ENCODE measurements at places on chromosomes 6 and 20. TPM values are rescaled to one million over a fixed set of nuclear protein-coding genes. Genes with fewer than 3 reads are reported as not detected.

The SLC35F1 gene
- not detected for total RNA-seq

- H3K36me3 ChIP-seq, result no peaks in the 10 kb centered on the region
- no peak overlapping the region for H3K4me3 ChIP-seq
- H3K27me3 ChIP-seq, result peaks cover 4% of the 10 kb centered on the region
These were observed 17.4 kb downstream of the SLC17A9 start for GRCh38 chr20:62969939-62970306.

The KCNK16 gene
- total RNA-seq, result not detected

GRCh38 chr6:34508425-34508824 is 42.5 kb downstream of the PACSIN1 start:
- H3K4me1 ChIP-seq, result no peaks in the 10 kb centered on the region
- H3K27me3 ChIP-seq, result no peaks in the 10 kb centered on the region
- H3K4me3 ChIP-seq, result no peak overlapping the region
- no peaks in the 10 kb centered on the region for H3K36me3 ChIP-seq
- H3K27ac ChIP-seq, result no peak overlapping the region

GRCh38 chr20:48750941-48751635 is 76.7 kb downstream of the PREX1 start:
- H3K27me3 ChIP-seq, result no peaks in the 10 kb centered on the region
- peak overlapping the region; percentile 56 for H3K27ac ChIP-seq
- H3K4me1 ChIP-seq, result peaks cover 64% of the 10 kb centered on the region
- H3K4me3 ChIP-seq, result peak overlapping the region; percentile 16
- peaks cover 40% of the 10 kb centered on the region for H3K36me3 ChIP-seq

GRCh38 chr6:137763886-137764285 is 103.2 kb upstream of the TNFAIP3 start:
- no peaks in the 10 kb centered on the region for H3K27me3 ChIP-seq
- H3K27ac ChIP-seq, result no peak overlapping the region
- peaks cover 13% of the 10 kb centered on the region for H3K4me1 ChIP-seq

The C20orf144 gene
- total RNA-seq, result not detected

DNA sequence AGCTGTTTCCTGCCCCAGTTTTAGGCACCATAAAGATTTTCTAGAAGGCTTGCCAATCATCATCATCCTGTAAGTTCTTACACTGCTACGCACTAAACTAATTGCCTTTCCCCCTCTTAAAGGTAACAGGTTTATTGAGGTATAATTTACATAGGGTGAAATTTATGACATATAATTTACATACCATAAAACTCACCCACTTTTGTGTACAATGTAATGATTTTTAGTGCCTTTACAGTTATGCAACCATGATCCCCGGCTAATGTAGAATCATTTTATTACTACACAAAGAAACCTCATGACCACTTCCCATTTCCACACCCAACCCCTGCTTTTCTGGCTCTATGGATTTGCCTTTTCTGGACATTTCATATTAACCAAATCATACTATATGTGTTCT is 21.1 kb downstream of the GCNT2 start:
- DNase-seq, result no peak
- H3K27me3 ChIP-seq, result no peaks in the 10 kb centered on the region
- no peaks in the 10 kb centered on the region for H3K4me1 ChIP-seq
- H3K36me3 ChIP-seq, result no peaks in the 10 kb centered on the region

The JARID2 gene
- total RNA-seq, result 26.1 TPM

The ENPP1 gene
- not detected for total RNA-seq

DNA sequence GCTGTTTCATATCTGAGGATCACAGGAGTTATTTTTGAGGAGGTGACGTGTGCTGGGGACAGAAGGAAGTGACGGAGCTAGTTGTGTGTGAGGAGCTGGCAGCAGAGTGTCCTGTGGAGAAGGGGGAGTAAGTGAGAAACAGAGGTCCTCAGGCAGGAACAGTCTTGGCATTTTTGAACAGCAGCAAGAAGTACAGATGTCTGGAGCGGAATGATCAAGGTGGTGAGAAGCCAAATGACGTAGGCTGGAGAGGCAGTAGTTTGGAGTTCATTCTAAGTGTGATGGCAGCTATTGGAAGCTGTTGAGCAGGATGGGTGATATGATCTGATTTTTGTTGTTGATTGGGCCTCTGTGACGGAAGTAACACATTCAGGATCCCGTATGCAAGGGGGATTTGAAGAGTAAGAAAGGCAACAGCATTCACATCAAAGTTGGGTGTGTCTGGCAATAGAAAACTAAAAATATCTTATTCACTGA is 52.3 kb downstream of the SOBP start:
- H3K27ac ChIP-seq, result no peak overlapping the region
- H3K4me3 ChIP-seq, result no peak overlapping the region
- H3K4me1 ChIP-seq, result no peaks in the 10 kb centered on the region
- no peaks in the 10 kb centered on the region for H3K36me3 ChIP-seq
- peaks cover 15% of the 10 kb centered on the region for H3K27me3 ChIP-seq
- DNase-seq, result no peak

- no peak overlapping the region for H3K4me3 ChIP-seq
- H3K4me1 ChIP-seq, result peaks cover 13% of the 10 kb centered on the region
- no peak overlapping the region for H3K27ac ChIP-seq
- no peaks in the 10 kb centered on the region for H3K36me3 ChIP-seq
- DNase-seq, result no peak
- H3K27me3 ChIP-seq, result no peaks in the 10 kb centered on the region
These were observed 43.9 kb upstream of the NOL4L start for GRCh38 chr20:32628960-32629530.

DNA sequence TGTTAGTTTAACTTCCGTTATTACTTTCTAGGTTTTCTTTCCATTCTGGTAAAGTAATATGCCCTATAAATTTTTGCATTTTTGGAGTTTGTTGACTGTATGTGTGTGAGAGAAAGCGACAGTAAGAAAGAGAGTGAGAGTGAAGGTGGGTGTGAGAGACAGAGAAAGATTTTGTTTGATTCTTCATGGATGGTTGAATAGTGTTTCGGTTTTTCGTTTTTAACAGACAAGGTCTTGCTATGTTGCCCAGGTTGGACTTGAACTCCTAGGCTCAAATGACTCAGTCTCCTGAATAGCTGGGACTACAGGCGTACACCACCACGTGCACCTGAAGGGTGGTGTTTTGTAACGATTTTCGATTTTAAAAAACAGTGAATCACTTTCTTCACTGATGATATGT is 329.1 kb upstream of the RUNX2 start:
- no peak overlapping the region for H3K4me3 ChIP-seq
- H3K4me1 ChIP-seq, result peaks cover 9% of the 10 kb centered on the region
- DNase-seq, result no peak
- no peak overlapping the region for H3K27ac ChIP-seq
- no peaks in the 10 kb centered on the region for H3K27me3 ChIP-seq

GRCh38 chr6:147201885-147202515 is 2.2 kb upstream of the STXBP5 start:
- H3K36me3 ChIP-seq, result no peaks in the 10 kb centered on the region
- no peak for DNase-seq
- H3K27me3 ChIP-seq, result no peaks in the 10 kb centered on the region
- H3K4me1 ChIP-seq, result peaks cover 33% of the 10 kb centered on the region
- H3K27ac ChIP-seq, result peak overlapping the region; percentile 95

DNA sequence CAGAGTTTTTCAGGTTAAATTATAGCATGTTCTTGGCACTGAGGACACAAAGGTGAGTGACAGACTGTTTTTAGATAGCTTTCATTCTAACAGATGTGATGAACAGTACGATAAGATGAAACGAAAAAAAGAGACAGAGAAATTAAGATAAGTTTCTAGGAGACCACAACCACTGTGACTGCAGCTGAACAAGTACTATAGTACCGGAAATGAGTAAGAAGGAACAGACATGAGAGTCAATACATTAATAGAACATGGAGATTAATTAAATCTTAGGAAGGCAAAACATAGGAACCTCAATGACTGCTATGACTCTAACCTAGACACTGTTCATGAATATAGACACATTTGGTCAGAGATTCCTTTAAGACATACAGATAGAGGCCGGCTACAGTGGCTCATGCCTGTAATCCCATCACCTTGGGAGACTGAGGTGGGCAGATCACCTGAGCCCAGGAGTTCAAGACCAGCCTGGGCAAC is 40.2 kb downstream of the HBS1L start:
- peak overlapping the region; percentile 83 for H3K27ac ChIP-seq
- H3K4me1 ChIP-seq, result peaks cover 59% of the 10 kb centered on the region
- H3K36me3 ChIP-seq, result peaks cover 2% of the 10 kb centered on the region
- DNase-seq, result peak; percentile 89

The ADTRP gene
- 40.9 TPM for total RNA-seq

- no peak overlapping the region for H3K4me3 ChIP-seq
- H3K36me3 ChIP-seq, result no peaks in the 10 kb centered on the region
- H3K27me3 ChIP-seq, result peaks cover 2% of the 10 kb centered on the region
These were observed 3.6 kb downstream of the IPCEF1 start for GRCh38 chr6:154352898-154353585.

DNA sequence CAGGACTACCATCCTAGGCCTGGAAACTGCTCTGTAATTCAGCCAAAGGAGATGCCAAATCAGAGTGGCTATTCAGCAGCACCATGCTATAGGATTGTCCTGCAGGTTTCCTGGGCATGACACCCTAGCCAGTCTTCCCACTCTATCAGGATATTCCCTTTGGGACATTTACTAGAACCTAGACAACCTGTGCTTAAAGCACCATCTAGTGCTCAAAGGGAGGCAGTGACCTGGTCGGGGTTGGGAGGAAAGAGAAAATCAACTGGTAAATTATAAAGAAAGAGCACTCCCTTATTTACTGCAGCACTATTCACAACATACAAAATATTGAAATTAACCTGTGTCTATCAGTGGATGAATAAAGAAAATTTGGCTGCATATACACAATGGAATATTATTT is 67.2 kb upstream of the SMLR1 start:
- no peaks in the 10 kb centered on the region for H3K4me1 ChIP-seq
- no peaks in the 10 kb centered on the region for H3K36me3 ChIP-seq
- no peak overlapping the region for H3K27ac ChIP-seq
- DNase-seq, result no peak

GRCh38 chr6:134029495-134030455 is 22.6 kb downstream of the SLC2A12 start:
- H3K4me1 ChIP-seq, result no peaks in the 10 kb centered on the region
- no peak overlapping the region for H3K4me3 ChIP-seq
- no peaks in the 10 kb centered on the region for H3K36me3 ChIP-seq
- peaks cover 2% of the 10 kb centered on the region for H3K27me3 ChIP-seq
- no peak overlapping the region for H3K27ac ChIP-seq

- no peaks in the 10 kb centered on the region for H3K36me3 ChIP-seq
- H3K4me1 ChIP-seq, result no peaks in the 10 kb centered on the region
- no peak overlapping the region for H3K4me3 ChIP-seq
- H3K27me3 ChIP-seq, result no peaks in the 10 kb centered on the region
These were observed 117.1 kb upstream of the EEF1E1 start for GRCh38 chr6:8219352-8219943.

- no peaks in the 10 kb centered on the region for H3K4me1 ChIP-seq
- no peak overlapping the region for H3K27ac ChIP-seq
- no peak for DNase-seq
- no peaks in the 10 kb centered on the region for H3K36me3 ChIP-seq
These were observed 135.1 kb downstream of the PLG start for GRCh38 chr6:160837146-160837545.

- no peaks in the 10 kb centered on the region for H3K4me1 ChIP-seq
- no peak overlapping the region for H3K27ac ChIP-seq
- DNase-seq, result no peak
- no peak overlapping the region for H3K4me3 ChIP-seq
- H3K36me3 ChIP-seq, result no peaks in the 10 kb centered on the region
These were observed 69.6 kb upstream of the VSTM2L start for GRCh38 chr20:37833221-37833896.

The RAET1L gene
- not detected for total RNA-seq

DNA sequence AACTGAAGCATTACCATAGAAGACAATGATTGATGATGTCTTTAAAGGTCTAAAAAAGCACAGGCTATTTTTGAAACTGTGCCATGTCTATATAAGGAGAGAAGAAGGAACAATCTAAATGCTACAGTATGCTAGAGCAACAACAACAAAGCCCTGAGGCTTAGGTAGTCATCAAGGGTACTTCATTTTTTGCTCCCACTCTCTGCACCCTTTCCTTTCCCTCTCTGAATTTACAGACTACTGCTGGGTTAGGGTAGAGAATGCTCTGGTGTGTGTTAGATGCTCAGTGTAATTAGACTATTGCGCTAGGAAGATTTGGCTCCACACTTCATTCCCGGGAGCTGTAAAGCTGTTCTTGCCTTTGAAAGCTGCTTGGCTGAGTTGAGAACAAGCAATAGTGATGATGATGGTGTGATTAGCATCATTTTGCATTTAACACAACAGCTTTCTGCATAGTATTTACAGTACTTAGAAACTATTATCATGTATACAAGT is 1262.5 kb upstream of the CITED2 start:
- DNase-seq, result no peak
- no peak overlapping the region for H3K4me3 ChIP-seq
- H3K27ac ChIP-seq, result no peak overlapping the region
- H3K27me3 ChIP-seq, result no peaks in the 10 kb centered on the region
- no peaks in the 10 kb centered on the region for H3K4me1 ChIP-seq
- no peaks in the 10 kb centered on the region for H3K36me3 ChIP-seq

DNA sequence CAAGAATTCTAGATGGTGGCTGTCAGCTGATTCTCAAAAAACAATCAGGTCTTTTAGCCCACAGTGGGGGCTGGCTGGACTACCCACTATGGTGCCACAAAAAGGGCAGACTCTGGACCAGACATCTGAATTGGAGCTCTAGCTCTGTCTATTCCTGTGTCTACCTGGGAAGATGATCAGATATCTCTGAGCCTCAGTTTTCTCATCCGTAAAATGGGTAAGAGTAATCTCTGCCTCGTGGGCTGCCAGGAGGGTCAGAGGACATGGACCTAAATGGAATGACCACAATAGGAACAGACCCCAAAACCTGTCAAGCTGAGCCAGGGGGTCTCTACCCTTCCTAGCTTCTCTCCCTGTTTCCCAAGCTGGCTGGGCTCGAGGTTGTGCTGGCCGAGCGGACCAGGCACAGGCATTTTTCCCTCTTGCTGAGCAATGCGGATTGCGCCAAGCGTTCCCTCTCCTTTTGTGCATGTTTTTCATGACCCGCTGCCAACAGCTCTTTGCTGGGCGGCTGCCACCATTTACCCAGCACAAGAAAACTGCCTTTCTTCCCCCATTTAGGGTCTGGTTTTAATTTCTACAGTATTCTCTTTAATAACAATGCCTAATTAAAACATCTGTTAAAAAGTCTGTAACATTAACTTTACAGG is 74.7 kb upstream of the MAFB start:
- H3K27me3 ChIP-seq, result no peaks in the 10 kb centered on the region
- no peak for DNase-seq
- H3K4me1 ChIP-seq, result no peaks in the 10 kb centered on the region
- no peaks in the 10 kb centered on the region for H3K36me3 ChIP-seq
- H3K4me3 ChIP-seq, result no peak overlapping the region
- H3K27ac ChIP-seq, result no peak overlapping the region

The GABRR2 gene
- 1.9 TPM for total RNA-seq

- peak overlapping the region; percentile 72 for H3K4me3 ChIP-seq
- peak overlapping the region; percentile 86 for H3K27ac ChIP-seq
- H3K36me3 ChIP-seq, result peaks cover 9% of the 10 kb centered on the region
- H3K27me3 ChIP-seq, result no peaks in the 10 kb centered on the region
- DNase-seq, result peak; percentile 87
These were observed 29.7 kb downstream of the FYN start for GRCh38 chr6:111843347-111844147.

GRCh38 chr20:1402149-1402548 is 9.3 kb upstream of the FKBP1A start:
- H3K36me3 ChIP-seq, result no peaks in the 10 kb centered on the region
- no peaks in the 10 kb centered on the region for H3K4me1 ChIP-seq
- no peak for DNase-seq
- no peak overlapping the region for H3K27ac ChIP-seq
- no peak overlapping the region for H3K4me3 ChIP-seq
